ENCODE measurements at places on chromosomes 3 and 15. TPM values are rescaled to one million over a fixed set of nuclear protein-coding genes. Genes with fewer than 3 reads are reported as not detected.

Gene NUP210
- 10.6 TPM for total RNA-seq

Gene ITIH3
- 9.6 TPM for total RNA-seq

Gene RPUSD3
- total RNA-seq: 44.6 TPM

Gene GOLGA8H
- not detected for total RNA-seq

Gene HRG
- total RNA-seq: not detected

Gene AHSG
- not detected for total RNA-seq

Gene MAGEL2
- 3.1 TPM for total RNA-seq

Gene KLF15
- total RNA-seq: 72.6 TPM

Gene TMEM266
- 5.9 TPM for total RNA-seq

Gene LMAN1L
- total RNA-seq: 219 TPM

Gene CCDC12
- 78.7 TPM for total RNA-seq

Gene SPINK8
- not detected for total RNA-seq

DNA sequence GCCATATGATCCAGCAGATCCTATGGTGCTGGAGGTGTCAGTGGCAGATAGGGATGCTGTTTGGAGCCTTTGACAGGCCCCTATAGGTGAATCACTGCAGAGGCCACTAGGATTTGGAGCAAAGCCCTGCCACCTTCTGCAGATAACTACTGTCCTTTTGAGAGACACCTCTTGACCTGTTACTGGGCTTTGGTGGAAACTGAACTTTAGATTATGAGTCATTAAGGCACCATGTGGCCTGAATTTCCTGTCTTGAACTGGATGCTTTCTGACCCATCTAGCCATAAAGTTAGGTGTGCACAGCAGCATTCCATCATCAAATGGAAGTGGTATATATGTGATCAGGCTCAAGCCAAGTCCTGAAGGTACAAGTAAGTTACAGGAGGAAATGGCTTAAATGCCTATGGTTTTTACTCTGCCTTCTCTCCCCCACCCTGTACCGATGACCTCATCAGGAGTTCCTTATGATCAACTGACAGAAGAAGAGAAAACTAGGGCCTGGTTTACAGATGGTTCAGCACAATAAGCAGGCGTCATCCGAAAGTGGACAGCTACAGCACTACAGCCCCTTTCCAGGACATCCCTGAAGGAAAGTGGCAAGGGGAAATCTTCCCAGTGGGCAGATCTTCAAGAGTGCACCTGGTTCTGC lies 565.6 kb upstream of the AGTR1 start:
- DNase-seq: no peak

DNA sequence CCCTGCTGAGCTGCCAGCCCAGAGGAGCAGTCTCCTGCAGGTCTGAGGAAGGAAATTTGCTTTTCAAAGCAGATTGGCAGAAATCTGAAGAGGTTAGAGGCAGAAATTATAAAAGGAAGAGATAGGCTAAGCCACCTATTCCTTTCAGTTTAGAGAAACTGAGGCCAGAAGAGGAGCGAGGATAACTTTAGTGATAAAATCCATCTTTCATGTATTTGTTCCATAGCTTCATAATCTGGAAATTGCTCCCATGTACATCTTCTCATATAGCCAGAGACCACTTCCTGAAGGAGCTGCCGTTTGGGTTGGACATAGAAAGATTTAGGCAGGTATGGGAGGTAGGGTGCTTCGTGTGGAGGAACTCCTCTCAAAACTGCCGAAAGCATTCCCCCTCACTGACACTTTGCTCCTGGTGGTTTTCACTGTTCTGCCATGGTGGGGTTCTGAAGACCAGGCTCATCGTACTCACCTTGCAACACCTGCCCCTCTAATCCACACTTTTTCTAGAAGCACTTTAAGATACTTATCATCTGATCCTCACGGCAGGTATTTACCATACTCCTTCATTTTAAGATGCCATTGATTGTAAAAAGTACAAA lies 670 bp upstream of the ACAP2 start:
- no peak for DNase-seq

DNA sequence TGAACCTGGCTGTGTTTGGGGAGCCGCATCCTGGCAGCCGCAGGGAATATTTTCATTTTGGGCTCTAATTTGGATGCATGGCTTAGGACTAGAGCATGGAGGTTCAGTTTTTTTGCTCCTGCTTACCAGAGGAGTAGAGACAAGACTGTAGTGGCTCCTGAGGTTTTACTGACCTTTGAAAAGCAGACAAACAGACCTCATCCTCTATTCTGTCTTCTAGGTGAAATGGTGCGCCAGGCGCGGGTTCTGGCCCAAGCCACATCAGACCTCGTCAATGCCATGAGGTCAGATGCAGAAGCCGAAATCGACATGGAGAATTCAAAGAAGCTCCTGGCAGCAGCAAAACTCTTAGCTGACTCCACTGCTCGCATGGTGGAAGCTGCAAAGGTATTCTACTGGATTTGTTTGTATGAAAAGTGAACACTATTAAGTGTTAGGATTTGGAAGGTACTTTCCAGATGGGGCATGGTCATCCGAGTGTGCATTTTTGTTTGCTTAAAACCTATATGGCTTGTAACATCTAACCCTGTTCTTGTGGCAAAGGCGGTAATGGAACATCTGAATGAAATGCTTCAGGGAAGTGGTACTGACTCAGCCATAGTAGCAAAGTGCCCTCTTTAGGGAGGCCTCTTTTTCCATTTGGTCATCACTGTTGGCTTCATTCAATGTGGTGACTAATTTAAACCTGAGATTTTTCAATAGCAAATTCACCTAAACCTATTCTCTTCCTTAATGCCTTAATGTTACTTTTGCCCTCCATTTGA lies 330.7 kb upstream of the TPM1 start:
- DNase-seq: no peak

DNA sequence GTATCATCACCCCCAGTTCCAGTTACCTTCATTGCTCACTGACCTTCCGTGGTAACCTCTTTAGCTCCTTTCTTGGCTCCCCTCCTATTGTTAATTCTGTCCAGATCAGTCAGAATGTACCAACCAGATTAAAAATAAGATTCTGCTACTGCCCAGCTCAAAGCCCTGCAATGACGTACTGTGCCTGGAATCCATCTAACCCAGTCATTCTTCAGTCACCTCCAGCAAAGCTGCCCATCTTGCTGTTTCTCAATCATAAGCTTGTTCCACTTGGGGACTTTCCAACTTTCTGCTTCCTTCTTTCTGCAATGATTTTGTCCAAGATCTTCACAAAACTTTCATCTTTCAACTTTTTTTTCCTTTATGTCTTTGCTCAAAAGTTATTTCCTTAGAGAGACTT lies 512.0 kb upstream of the ZNF385D start:
- DNase-seq: no peak

DNA sequence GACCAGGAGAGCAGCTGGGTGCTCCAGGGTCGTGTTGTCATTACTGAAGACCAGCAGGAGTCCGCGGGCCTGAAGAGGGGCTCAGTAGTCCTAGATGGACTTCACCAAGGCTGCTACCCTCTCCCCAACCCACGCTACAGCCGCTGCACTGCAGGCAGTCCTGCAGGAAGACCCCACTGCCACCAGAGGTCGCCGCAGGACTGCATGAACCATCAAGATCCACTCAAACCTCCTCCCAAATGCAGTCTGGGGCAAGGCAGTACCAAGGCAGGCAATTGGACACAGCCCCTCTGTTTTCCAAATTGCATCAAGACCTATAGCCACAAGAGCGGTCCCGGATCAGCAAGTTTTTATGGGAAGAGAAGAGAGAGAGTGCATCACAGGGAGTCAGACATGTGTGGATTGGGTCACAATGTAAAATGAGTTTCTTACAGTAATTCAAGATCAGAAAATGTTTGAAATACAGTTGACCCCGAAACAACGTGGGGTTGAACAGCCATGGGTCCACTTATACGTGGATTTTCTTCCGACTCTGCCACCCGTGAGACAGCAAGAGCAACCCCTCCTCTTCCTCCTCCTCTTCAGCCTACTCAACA lies 46.7 kb downstream of the DZIP1L start:
- DNase-seq: peak; percentile 69

GRCh38 chr3:29185706-29186105 lies 95.2 kb upstream of the RBMS3 start:
- no peak for DNase-seq

- no peak for DNase-seq
Observed at GRCh38 chr15:63075015-63075983, 32.8 kb downstream of the TPM1 start.

DNA sequence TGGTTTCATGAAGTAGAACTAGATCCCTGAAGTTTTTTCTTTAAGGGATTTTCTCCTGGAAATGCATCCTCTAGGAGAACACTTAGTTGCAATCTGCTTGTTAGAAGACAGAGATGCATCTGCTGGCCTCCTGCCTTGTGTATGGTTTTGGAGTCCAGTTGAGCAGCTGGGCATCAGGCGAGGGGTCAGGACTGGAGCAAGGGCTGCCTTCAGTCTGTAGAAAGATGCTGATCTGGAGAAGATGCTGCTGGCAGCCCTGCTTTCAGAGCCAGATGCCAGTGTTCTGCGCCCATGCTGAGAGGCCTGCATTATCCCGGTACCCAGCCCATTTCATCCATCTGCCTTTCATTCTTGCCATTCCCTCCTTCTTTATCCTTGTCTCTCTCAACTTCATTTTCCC lies 77.4 kb downstream of the CHCHD6 start:
- DNase-seq: no peak

DNA sequence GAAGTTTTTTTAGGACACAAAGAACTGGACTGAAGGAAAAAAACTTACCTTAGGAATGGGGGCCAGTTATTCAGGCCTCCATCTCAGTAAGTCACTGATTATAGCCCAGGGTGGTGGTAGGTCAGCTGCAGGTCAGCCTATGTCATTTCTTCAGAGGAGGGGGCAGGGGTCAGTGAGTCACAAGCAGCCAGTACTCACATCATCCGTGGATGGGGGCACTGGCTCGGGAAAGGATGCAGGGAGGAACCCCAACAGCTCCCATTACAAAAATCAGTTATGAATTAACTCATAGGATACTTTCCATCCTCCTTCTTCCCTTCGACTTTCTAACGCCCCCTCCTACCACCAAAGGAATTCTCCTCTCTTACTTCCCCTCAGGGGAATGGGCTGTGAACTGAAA lies 578.3 kb downstream of the PDCD6IP start:
- no peak for DNase-seq

DNA sequence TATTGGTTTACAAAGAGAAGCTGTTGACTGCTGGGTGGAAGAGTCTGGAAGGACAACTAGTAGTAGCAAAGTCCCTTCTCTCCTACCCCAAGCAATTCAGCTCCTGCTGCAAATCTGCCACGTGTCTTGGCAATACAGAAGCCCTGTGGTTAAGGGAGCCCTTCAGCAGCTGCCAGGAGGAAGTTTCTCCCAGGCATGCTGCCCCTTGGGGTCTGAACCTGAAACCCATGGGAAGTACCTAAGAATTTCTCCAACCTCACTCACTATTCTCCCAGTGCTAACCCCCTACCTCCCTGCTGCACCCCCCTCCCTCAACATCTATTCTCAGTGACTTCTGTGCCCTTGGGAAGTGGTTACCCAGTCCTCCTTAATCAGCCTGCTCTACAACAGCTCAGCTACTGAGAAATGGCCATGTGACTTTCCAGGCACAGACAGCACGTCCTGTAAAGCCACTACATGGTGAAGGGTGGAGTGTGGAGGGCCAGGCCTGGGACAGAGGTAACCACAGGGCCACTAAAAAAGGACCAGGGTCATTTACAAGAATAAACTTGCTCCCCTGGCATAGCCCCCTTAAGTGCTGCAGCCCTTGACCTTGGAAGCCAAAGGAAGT lies 316.6 kb downstream of the NTRK3 start:
- DNase-seq: no peak

- no peak for DNase-seq
Observed at GRCh38 chr3:185997130-185997529, 59.3 kb upstream of the TRA2B start.

DNA sequence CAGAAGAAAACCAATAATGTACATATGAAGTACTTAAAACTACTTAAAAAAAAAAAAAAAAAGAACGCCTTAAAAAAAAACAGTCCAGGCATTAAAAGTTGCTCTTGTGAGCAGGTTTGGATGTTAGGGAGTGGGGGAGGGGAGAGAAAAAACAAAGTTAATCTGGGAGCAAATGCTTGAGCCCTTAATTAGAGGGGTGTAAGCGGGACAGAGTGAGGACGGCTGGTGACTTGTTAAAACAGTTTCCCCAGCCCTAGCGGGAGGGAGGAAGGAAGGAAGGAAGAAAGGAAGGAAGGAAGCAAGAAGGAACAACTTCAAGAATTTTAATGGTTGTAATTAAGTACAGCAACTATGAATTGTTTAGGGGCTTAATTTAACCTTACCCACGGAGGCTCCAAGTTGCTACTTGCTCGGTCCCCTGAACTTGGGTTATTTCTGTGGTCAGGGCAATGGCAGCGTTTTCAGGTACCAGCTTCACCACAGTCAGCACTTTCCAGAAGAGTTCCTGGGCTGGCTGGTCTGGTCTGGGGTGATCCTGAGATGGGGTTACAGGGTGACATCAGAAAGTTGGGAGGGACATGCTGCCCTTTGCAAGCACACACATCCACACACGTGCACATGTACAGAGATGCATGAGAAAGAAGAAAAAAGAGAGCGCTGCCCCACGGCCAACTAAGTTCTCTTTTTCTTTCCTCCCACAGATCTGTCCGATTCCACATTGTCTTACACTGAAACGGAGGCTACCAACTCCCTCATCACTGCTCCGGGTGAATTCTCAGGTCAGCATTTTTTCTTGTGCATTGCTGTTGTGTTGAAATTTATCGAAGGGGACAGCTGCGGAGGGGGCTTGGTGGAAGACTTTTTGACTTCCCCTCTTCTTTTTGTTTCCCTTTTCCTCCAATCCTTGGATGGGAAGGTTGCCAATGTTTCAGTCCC lies 14.0 kb downstream of the SMAD6 start:
- no peak for DNase-seq

DNA sequence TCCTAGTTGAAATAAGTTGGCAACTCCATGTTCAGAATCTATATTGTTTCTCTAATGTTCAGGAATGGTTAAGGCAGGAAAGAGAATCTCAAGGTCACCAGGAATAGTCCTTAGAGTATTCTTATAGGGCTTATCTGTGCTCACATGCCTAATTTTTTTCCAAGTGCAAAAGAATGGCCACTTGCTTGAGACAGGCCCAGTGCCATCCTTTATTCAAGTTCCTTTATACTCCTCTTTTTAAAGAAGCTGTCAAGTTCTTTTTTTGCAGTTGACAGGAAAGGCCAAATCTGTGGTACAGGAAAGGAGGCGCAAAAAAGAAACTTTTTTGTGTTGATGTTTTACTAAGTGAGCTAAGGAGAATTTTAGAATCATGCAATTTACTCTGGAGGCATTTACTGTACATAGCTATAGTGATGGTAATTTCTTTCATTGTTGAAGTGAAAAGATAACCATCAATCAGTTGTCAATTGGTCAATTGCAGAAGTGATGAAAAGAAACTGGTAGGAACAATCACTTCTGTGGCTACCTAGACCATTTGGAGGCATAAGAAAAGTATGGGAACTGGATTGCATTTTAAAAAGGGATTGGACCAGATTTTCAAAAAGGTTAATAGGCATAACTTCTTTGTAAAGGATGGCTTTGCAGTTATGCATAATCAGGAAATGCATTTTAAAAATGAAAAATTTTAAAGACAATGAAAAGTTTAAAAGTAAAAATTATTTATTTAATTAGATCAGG lies 102.5 kb upstream of the SOX2 start:
- DNase-seq: no peak

DNA sequence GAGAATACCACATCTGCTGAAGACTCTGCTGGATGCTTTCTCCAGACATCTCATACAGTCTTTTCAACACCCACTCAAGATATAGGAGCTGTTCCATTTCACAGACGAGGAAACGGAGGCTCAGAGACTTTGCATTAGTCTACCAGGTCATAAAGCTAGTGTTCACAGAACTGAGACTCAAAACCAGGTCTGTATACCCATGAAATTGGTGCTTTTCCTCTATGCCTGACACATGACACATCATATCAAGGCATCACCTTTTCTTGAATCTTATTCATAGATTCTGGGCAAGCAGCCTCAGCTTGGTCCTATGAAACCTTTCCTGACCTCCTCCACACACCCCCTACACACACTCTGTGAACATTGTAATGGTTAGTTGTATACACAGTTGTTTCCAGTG lies 101.2 kb downstream of the LPP start:
- DNase-seq: no peak
